ENCODE measurements at places on chromosomes 2 and 18.

DNA sequence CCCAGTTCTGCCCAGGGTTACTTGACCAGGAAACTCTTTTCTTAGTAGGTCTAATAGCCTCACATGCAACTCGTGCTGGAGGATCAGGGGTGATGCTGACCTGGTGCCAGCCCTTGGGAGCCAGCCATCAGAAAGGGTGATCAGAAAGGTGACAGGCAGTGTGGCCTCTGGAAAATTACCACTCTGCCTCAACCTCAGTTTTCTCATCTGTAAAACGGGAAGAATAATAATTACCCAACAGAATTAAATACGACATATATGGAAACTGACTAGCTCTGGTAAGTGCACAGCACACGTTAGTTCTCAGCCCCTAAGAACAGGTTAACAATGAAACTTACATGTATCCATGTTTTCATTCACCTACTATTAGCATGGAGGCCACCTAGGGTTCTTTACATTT lies 157.6 kb downstream of the EN1 start:
- DNase-seq = no peak

DNA sequence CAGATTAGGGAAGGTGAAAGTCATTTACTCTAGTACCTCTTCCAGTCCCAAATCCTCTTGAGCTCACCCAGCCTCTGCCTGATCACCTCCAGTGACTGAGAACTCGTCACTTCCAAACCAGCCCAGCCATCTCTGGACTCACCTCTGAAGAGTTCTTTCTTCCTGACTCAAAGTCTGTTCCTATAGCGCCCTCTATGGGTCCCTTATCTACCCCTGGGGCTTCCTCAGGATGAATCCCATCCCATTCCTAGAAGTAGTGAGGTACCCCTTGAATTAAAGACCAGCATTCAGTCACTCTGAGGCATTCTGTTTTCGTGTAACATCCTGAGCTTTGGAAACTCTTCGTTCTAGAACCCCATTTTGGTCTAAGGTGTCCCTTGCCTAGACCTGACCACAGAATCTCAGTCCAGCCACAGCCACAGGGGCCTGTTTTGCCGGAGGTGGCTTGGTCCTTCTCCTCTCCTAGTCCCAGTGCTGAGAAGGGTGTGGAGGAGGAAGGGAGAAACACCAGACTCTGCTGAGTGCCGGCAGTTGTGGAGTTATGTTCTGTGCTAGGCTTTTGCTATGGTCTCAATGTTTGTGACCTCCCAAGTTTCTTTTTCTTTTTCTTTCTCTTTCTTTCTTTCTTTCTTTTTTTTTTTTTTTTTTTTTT lies 32.7 kb downstream of the SIX3 start:
- DNase-seq = peak; percentile 40

- DNase-seq = no peak
Observed at GRCh38 chr2:208708486-208708885, 301.9 kb downstream of the PTH2R start.

DNA sequence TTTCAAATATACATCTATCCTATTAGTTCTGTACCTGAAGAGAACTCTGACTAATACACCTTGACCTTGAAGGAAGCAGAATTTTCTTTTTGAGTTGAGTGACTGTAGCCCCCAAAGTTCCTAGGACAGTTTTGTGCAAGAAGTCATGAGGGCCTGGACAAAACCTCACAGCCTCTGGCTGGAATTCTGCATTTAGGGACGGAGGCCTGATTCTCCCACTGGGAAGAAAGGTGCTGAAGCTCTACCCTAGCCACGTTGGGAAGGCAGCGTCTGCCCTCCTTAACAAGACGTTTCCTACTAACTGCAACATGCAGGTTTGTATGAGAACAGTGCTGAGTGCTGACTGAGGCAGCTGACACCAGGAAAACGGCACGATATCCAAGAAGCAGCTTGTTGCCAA lies 74.4 kb upstream of the ZCCHC2 start:
- no peak for DNase-seq

DNA sequence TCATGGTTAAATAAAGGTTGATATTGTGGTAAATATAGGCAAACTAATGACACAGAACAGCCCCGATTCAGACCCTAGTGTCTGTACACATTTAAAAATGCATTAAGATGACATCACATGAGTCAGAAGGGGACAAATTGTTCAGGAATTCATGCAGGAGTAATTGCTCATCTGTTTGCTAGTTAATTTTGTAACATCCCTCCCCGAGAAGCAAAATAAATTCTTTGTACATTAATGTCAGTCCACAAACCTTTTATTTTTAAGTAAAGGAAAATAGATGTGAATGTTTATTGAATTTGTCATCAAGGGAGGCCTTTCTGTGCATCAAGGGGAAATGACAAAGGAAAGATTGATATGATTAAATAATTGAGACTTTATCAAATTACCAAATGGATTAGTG lies 69.9 kb downstream of the SH3BP4 start:
- DNase-seq = peak; percentile 59

DNA sequence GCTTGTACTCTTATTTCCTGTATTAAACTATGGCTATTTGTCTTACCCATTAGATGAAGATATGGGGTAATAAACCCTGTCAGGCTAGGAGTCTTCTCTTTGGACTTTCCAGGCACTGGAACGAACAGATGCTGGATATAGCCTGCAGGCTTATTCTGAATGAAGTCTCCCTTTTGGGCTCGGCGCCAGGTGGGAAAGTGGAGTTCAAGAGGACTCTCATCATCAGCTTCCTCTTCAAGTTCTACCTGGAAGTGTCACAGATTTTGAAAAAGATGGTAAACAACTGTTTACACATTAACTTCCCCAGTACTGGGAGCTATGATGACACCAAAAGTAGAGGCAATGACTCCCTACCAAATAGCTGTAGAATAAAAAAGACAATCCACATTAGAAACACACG lies 27.9 kb downstream of the AOX1 start:
- no peak for DNase-seq

- DNase-seq = no peak
Observed at GRCh38 chr2:217101972-217102371, 242.1 kb upstream of the TNP1 start.

GRCh38 chr2:178530131-178530530 lies 49.9 kb downstream of the PLEKHA3 start:
- no peak for DNase-seq

- peak; percentile 11 for DNase-seq
Observed at GRCh38 chr18:56869189-56869777, 218.1 kb downstream of the WDR7 start.

DNA sequence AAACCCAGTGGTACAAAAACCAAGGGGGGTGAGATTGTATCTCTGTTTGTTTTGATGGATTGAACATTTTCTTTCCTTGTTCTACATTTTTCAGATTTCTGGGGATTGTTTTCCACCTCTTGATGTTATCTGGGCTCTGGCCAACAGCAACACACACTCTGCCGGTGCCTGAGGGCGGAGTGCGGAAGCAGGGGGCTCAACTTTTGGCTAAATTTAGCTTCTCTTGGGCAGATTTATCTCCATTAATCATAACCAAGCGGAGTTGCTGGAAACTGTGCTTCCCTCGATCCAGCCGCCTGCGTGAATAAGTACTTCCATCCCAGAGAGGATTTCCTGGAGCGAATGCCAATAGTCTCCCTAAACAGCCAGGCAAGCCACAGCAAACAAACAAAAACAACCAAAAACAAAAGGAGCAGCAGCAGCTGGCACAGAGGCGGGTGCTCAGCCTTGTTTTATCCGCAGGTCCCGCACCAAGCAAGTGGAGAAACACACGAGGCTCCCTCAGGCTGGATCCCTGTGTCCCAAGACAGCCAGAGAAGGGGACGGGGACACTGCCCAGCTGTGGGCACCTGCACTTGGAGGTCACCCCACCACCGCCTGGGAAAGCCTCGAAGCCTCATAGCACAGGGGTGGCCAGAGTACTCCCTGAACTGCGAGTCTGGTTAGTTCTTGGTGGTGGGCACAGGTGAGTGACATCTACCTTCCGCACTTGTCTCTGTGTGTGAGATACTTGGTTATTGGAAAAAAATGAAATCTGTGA lies 143.4 kb downstream of the NDUFA10 start:
- peak; percentile 3 for DNase-seq

DNA sequence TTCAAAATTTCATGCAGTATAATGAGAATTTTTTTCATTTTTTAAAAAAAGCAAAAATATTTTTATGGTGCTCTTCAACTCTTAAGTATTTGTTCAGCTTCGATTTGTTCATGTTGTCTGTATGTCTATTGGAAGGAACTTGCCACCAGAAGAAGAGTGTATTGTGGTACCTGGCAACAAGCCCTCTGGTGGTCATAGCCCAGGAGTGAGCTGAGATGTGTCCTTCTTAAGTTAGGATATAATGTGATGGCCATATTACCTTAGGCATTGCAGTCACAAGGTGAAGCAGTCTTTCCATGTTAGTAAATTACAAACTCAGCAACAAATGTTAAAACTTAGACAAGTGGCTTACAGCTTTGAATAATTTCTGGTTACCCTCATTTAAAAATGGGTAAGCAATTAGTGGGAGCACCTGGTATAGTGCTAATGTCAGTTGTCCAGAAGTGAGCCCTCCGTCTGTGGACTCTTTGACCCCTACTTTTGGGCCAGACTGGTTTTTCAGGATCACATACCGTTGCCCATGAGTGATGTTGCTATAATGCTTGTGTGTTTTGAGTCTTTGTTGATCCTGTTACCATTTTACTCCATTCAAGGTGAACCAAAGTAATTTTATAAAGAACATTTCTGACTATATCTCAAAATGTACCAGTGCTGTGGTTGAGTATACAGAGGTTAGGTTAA lies 57.4 kb downstream of the MYO1B start:
- no peak for DNase-seq

DNA sequence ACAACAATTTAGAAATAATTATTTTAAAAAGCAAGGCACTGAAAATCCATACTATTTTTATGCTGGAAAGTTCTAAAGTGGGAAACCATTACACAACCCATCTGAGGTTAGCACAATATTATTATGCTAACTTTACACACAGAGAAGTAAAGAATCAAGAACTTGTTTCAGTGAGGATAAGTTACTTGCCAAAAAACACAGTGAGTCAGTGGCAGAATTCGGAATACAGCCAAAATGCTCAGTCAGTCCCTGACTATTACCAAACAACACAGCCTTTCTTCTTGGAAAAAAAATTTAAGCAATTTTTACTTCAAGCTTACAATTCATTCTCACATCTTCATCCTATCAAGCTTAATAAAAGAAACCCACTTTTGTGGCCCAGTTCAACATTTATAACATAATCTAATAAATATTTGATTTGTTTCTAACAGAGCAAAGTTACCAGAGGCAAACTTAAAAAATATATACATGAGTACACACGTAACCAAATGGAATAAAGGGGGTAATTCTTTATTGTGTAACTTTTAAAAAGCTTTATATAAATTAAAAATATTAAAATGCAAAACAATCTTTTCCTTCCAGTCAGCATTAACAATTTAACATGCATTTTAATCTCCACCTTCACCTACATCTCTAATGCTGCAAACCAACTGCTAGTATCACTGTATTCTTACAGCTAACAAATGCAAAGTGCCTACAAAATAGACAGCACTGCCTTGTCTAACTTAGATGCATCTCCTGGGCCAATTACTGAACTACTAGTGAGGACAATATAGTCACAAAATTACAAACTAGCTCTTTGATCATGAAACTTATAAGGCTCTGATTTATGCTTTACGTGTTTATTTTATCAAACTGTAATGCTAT lies 55.2 kb downstream of the CCDC88A start:
- peak; percentile 96 for DNase-seq

DNA sequence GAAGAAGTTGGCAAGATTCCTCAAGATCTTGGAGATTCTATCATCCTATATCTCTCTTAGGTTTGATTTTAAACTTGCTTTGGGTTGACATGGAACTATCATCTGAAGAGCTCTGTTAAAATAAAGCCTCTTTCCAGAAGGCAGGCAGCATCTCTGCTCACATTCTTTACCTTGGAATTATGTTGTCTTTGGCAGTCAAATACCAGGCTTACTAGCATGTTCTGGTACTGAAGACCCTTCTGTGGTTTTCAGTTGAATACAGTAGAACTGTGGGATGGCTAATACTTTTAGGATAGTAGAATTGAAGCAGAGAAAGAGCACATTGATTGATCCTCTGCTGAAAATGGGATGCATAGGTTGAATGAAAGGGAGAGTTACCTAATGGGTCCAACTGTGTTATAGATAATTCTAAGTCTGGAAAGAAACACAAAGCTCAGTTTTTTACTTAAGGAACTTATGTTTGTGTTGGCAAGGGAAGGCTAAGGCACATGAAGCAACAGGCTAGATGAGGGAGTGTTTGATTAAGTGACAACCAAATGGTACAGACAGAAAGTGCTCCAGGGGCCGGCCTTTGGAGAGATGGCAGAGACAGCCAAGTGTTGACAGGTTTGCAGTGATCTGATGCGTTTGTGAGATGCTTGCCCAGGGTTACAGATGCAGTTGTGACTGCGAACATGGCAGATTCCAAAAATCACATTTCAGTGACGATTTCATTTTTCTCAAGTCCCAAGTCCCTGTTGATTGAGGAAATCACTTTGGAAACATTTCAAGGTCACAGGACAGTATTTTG lies 397.9 kb downstream of the MEIS1 start:
- DNase-seq = no peak

GRCh38 chr2:209322905-209323512 lies 100.8 kb upstream of the MAP2 start:
- no peak for DNase-seq

DNA sequence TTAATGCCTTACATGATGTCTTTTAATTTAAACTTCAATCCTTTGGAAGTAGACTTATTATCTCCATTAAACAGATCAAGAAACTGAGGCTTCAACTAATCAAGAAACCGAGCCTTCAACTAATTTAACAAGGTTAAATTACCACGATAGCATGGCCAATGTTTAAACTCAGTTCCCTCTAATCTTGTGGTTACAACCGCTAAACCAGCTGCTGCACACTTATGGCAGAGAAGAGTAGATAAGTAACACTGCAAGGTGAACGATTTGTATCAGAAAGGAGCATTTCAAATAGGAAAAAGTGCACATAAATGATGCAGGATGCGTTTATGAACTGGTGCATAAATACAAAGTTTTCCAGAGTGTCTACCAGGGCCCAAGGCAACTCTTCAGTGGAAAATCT lies 144.6 kb upstream of the CAVIN2 start:
- DNase-seq = no peak

DNA sequence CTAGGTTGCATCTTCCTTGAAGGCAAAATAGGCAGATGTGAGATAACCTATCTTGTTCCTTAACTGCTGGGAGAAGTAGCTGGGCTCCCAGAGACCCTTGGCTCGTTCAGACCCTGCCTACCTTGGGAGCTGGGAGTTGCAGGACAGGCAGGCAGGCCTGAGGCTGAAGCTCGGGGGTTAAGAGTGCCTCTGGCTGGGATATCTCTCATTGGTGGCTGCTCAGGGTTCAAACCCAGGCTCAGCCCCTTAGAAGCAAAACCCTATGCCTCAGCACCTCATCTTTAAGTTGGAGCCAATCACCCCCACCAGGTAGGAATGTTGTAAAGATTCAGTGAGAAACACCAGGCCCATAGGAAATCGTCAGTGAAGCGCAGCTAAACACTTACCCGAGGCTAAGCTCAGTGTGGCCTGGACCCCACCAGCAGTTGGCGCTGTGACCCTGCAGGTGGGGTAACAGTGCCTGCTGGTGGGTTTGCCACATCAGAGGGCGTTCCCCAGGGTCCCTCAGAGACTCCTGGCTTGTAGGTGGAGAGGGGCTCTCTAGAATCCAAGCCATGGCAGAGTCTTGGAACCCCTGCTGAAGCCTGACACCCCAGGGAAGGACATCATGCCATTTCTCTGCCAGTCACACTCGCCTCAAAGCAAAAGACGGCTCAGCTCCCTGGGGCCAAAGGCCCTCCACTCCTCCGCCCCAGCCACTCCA lies 54.6 kb upstream of the GPR17 start:
- no peak for DNase-seq

- DNase-seq = no peak
Observed at GRCh38 chr2:217353591-217353990, 493.7 kb upstream of the TNP1 start.

GRCh38 chr2:86025229-86025820 lies 80.4 kb downstream of the POLR1A start:
- no peak for DNase-seq

- peak; percentile 91 for DNase-seq
Observed at GRCh38 chr2:237662671-237663093, 35.3 kb downstream of the LRRFIP1 start.

Measured in stromal cell of bone marrow (primary cell).